Stimulated activated CD8-positive, alpha-beta memory T cell treated with anti-CD3 and anti-CD28 coated beads, Interleukin-7, amount 100 ng/mL, for 4 hours (primary cell): ENCODE measurements at places on chromosomes 1 and 21.

DNA sequence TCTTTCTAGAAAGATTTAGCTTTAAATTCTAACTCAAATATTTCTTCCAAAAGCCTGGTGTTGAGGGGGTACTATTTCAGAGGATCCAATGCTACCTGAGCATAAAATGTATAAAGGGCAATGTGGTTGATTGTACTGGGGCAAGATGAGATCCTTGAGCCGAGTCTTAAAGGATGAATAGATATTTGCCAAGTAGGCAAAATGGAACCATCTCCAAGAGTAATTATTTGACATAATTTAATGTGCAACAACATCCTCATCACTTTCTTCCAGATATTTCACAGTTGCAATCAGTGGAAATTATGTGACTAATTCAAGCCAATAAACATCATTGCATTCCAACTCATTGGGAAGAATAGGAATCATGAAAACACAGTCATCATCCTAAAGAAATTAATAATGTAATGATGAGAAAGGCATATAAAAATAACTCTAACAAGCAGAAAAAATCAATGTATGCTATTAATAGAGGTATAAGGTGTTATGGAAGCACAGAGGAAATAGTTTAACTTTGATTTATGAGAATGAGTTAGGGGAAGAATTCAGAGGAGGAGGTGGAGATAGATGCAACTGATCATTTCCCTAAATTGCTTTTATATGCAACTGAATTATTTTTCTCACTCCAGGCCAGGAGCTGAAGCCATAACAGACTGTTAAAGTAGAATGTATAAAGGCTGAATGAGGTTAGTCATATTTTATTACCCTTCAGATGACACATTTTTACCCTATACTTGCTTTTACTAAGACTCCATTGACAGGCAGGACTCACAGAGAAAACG lies 30.0 kb upstream of the RGS4 start:
- no peak for DNase-seq

DNA sequence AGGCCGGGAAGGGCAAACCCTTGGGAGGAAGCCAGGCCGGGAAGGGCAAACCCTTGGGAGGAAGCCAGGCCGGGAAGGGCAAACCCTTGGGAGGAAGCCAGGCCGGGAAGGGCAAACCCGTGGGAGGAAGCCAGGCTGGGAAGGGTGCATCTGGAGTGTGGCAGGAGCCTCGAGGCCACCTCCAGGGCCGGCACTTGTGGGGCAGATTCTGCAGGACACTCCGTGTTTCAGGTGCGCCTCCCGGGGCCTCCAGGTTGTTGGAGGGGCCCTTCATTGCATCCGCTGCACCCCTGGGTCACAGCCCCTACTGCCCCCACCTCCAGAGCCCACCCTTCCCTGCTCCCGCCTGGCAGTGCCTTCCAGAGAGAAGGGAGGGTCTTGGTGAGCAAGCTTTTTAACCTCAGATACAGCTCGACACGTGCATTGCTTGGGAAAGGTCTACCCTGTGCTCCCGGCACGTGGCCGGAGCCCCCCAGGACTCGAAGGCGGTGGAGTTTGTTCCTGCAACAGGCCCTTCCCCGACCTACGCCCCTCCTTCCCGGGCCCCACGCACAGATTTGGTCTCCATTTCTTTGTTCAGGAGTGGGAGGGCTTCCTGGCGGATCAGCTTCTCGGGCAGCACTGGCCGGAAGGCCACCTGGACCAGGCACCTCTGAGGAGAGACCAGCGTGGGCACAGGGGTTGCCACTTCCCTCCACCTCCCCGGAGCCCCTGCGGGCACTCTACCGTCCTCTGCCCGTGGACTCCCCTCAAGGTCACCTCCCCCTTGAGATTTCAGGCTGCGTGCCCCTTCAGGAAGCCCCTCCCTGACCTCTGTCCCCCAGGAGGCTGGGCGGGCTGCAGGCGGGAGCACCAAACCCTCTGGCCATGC lies 9.4 kb upstream of the TMEM52 start:
- no peak for DNase-seq

GRCh38 chr21:24988941-24989340 lies 618.3 kb downstream of the MRPL39 start:
- no peak for DNase-seq

- no peak for DNase-seq
These were observed 453.0 kb downstream of the NEGR1 start for GRCh38 chr1:71829346-71829745.
